CD4-positive, alpha-beta T cell treated with Interleukin-15 for 4 hours (primary cell): ENCODE measurements at places on chromosomes 5 and 9.

DNA sequence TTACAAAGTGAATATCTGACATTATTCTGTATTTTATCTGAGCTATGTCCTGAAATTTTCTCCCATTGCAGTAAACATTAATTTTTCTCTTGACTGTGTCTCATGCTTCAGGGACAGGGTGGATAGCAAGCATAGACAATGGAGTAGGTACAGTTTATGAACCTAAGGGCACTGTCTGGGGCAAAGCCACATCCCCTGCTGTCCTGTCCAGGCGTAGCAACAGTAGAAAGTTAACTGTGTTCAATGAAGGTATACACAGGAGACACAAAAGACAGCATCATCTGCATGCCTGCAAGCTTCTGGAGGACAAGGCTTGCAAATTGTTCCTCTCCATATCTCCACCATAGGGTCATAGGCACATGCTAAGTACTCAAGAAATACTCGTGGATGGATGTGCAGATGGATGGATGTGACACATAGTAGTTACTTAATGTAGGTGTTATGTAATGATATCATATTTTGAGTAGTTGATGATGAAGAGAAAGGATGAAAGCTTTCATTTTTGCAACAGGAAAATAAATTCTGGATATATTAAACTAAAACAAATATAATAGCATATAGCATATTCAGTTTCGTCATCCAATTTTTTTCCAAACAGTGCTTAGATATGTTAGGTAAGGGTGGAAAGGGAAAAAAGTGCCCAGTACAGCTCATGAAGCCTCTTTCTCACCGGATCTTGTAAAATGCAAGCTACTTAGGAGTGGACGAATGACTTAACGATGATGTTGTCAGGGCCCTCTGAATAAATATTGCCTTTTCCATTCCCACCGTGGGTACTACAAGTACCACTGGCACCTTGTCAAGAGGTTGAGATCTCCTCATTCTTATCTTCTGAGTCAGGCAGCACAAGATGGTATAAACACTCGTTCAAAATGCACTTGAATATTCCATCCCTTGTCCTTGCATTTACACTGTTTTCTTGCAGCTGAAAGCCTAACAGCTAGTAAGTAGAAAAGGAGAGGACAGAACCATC lies 19.9 kb upstream of the ZSWIM6 start:
- DNase-seq, result no peak

- DNase-seq, result no peak
Measured at GRCh38 chr9:19223724-19224123, 6.8 kb upstream of the DENND4C start.

DNA sequence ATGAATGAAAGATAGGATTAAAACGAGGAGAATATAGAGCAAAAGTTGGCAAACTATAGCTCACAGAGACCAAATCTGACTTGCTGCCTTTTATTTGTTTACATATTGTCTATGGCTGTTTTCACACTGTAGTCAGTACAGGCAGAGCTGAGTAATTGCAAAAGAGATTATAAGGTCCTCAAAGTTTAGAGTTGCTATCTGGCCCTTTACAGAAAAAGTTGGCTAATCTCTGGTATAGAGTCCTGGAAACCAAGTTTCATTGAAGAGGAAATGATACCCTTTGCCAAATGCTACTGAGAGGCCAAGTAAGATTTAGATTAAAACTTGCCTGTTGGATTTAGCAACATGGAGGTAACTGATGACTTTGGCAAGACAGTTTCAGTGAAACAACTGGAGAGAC lies 36.0 kb downstream of the LYRM7 start:
- no peak for DNase-seq

DNA sequence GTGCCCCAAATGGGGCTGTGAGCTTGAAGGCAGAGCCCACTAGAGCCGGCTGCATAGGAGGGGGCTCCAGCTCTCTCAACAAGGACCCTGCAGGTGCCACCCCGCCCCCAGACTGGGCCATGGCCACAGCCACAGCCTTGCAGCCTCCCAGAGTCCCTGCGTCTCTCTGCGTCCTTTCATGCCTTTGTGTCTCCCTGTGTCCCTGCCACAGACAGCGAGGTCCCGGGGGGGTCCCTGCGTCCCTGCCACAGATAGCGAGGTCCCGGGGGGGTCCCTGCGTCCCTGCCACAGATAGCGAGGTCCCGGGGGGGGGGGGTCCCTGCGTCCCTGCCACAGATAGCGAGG lies 6.3 kb downstream of the NOXA1 start:
- no peak for DNase-seq

DNA sequence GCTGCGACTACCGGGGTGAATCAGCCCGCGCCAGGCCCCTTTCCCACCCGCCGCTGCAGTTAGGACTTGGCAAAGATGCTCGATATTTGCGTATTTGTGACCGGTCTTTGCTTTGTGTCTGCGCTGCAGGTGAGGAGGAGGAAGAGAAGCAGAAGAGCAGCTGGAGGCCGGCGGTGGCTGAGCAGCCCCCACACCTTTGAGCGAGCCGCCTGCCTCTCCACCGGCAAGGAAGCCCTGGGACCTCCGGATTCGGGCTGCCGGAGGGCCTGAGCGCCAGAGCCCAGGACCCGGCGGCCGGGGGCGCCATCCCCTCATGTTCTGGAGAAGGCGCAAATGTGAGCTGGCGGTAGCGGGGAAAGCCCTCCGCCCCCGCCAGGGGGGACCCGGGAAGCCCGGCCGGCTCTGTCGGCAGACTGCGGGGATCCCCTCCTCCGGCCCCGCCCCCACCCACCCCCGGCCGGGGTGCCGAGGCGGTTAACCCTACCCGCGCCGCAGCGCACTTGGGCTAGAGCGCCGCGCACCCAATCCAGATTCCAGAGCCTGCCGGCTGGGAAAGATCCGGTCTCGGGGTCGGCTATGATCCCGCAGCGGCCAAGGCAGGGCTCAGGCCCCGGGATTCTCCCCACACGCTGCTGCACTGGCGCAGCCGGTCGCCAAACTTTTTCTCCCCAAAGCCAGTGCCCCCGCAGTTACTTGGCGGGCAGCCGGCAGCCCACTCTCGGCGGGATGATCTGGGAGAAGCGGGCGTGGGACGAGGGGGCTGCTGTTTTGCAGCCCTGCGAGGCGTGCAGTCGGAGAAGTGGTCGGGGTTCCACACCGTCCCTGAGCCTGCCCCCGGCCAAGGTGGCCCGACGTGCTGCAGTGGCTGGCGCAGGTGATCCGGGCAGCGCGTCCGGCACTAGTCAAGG lies 800 bp upstream of the KCNN2 start:
- DNase-seq, result no peak

DNA sequence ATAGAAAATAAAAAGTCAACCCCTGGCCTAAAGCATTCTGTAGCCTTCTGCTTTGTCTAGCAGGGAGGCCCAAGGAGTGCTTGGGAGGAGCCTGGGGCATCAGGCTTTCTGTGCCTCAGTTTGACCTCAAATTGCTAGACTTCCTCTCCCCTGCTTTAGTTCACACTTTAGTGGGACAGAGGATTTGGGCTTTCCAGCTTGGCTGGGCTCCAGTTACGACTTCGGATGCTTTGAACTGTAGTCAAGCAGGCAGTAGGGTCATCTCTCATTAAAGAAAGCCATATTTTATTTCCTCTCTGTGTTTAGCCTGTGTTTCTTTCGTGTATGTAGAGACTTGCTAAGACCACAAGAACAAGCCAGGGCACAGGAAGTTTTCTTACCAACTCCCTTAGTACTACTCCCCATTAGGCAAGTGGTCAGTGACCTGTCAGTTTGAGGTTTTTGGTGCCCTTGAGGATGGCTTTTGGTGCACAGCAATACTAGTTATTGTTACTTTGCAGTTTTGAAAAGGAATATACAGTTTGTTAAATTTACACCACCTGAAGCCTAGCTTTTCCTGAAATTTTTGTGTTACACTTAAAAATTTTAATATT lies 334.7 kb downstream of the NDUFS4 start:
- DNase-seq, result no peak

DNA sequence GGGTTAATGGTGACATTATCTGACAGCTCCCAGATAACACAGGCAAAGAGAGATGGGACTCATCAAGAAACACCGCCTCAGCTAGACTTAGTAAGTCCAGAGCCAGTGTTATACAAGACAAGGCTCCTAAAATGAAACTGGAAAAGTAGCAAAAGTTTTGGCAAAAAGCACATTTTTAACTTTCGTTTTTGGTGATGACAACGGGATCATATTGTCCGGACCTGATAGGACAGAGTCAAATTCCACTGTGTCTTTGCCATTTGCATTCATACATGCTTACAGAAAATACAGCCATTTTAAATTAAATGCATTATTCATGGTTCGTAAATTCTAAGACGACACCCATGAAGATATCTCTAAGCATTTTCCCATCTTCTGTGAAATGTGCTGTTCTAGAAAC lies 152.1 kb downstream of the CRB2 start:
- DNase-seq, result no peak

DNA sequence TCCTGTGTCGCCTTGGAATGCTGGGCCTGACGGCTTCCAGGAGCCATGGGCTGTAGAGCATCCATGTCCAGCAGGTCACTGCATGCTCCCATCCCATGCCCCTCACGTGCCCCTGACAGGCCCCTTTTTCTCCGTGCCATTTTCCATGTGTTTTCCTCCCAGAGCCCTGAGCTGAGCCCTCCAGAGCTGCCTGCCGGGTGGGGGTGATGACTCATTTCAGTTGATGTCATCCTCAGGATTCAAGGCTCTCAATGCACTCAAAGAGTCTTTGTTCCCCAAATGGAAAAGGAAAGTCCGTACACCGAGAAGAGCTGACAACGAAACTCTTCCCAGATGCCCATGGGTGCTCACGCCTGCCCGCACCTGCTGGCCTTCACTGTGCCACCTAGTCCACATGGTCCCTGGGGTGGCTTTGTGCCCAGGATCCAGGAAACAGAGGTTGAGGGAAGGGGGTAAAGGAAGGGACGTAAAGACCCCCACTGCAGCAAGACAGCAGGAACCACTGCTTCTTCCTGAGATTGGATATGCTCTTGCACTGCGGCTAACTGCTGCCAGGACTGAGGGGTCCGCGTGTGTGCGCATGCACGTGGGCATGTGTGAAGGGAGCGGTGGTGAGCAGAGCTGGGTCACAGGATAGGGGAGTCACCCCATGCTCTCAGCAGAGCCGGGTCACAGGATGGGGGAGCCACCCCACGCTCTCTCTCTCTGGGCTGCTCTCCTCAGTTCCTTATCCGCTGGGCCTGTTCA lies 27.6 kb downstream of the COL15A1 start:
- DNase-seq, result no peak

GRCh38 chr5:171268700-171269620 lies 40.1 kb upstream of the TLX3 start:
- DNase-seq, result no peak

DNA sequence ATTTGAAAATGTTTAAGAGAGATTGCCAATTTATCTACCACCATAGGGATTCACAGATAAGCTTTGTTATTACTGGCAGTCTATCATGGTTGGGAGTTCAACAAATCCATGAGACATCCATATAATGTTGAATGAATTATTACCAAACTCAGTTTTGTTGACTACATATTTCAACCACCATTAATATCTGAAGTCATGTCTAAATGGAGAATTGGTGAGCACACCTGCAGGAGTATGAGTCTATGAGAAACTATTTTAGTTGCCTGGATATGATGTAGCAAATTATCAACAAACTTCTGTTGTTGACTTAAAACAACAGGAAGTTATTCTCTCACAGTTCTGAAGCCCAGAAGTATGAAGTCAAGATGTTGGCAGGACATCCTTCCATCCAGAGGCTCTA lies 126.8 kb upstream of the FBXL7 start:
- no peak for DNase-seq

- no peak for DNase-seq
Measured at GRCh38 chr5:125501396-125501795, 755.0 kb upstream of the ZNF608 start.

- DNase-seq, result no peak
Measured at GRCh38 chr9:82969291-82969690, 93.7 kb downstream of the RASEF start.

DNA sequence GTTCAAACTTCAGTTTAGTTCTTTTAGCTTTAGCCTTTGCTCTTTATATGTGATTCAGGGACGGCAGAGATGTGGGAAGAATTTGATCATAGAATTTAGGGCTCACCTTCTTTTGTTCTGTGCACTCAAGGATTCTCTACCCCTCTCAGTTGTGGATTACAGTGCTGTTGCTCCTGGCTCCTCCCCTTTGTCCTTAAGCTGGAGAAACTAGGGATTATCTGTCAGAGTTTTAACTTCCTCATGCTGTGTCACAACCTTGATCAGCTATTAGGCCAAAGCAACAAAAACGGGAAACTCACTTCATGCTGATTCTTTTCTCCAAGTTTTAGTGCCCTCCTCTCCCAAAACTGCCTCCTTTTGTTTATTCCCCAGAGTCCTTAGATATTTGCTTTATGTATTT lies 13.0 kb upstream of the PCDHAC2 start:
- no peak for DNase-seq

DNA sequence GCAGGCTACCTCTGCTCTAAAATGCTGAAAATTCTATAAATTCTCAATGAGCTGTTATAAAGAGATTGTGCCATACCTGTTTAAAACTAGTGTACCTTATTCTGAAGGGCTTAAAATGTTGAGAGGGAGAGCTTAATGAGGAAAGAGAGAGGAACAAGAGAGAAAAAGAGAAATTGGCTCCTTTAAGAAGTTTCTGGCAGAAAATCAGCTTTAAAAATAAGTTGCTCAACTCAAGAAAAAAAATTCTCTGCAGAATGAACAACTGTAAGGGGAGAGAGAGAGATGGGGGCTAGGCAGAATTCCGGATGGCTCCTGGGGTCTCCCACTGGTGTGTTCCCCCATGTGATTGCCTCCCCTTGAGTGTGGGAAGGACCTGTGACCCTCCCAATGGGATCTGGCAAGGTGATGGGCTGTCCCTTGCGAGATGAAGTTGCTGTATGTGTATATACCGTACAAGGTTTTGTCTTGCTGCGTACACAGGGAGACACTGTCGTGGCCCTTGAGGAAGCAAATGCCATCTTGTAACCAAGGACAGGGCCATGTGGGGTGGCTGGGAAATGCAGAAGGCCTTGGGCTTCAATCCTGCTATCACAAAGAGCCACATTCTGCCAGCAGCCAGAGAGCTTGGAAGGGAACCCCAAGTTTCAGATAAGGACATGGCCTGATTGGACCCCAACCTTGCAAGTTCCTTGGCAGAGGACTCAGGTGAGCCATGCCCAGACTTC lies 64.3 kb upstream of the S1PR3 start:
- no peak for DNase-seq

- no peak for DNase-seq
Measured at GRCh38 chr5:173869316-173869715, 18.8 kb upstream of the CPEB4 start.

DNA sequence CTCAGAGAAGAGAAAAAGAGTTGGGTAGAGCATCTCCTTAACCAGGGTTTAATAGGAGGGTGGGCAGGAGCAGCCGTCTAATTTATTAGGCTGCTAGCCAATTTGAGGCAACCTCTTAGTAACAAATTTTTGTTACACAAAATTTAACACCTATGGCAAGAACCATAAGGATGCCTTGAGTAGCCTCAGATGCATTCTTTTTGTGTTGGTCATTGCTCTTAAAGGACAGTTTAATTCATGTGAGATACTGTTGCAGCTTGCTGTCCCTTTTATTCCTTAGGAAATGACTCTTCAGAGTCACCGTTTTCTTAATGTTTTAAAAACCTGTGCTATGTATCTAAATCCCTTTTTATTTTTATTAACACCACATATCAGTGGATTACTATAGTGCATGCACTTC lies 255.1 kb downstream of the MAST4 start:
- no peak for DNase-seq

GRCh38 chr9:37035648-37036370 lies 1.7 kb upstream of the PAX5 start:
- no peak for DNase-seq
